ENCODE measurements at places on chromosomes 2 and 18.

DNA sequence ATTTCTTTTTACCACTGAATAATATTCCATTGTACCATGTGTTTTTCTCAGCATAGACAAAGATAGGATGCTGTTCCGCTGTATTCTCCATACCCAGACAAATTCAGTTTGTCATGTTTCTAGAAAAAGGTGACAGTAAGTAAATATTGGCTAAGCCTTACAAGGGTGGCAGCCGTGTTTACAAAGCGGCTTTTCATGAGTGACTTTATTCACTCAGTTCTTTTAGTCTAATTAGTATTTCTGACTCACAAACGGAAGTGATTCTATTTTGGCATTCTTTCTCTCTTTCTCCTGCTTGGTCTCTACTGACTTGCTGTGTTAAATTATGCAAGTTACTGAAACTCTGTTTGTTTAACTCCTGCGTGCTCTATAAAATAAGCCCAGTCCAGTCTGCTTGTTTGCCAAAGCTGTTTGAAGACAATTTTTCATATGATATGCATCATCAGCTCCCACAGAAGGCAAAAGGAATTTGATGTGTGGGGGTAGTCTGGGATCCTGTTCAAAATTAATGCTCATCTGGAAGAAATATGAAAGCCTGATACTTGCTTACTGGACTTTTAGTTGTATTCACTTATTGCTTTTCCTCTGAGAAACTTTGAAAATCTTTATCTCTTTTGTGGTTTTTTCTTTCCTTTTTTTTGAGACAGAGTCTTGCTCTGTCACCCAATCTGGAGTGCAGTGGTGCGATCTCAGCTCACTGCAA lies 2.3 kb upstream of the PLEKHH2 start:
- no peak for DNase-seq

DNA sequence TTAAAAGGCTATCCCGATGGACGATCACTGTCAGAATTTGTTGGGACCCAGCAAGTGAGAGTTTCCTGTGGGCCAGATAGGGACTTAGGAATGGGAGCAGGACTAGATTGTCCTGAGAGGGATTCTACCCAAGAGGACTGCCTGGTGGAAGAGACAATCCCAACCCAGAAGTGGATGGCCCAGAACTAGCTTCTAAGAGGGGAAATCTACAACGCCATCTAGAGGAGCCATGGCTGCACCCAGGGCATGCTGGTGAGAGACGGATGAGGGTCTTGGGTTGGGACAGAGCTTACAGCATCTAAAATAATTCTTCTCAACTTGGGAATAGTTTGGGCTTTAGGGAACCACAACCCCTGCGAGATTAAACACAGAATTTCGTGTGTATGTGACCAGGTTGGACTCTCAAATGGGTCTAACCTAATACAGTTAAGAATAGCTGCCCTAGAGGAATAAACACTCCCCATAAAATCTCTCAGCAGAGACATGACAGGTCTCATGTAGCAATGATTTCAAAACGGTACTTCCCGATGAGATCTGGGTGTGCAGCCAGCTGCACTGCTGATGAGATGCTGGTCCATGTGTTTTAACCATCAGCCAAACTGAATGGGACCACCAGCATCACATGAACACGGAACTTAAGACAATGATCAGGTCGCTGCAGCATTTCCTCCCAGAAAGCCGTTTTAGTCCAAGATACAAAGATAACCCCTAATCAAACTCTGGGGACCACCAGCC lies 50.8 kb downstream of the CCBE1 start:
- DNase-seq: no peak

GRCh38 chr2:200467806-200468681 lies 41.8 kb downstream of the KCTD18 start:
- DNase-seq: no peak

DNA sequence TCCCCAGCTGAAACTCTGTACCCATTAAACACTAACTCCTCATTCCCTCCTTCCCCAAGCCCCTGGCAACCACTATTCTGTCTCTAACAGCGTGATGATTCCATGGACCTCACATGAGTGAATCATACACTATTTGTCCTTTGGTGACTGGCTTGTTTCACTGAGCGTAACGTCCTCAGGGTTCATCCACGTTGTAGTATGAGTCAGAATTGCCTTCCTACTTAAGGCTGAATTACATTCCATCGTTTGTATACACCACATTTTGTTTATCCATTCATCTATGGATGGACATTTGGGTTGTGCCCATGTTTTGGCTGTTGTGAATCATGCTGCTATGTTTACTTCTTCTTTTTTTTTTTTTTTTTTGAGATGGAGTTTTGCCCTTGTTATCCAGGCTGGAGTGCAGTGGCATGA lies 19.6 kb upstream of the CABLES1 start:
- DNase-seq: no peak

- no peak for DNase-seq
Observed at GRCh38 chr2:20215183-20216040, 9.5 kb downstream of the SDC1 start.

DNA sequence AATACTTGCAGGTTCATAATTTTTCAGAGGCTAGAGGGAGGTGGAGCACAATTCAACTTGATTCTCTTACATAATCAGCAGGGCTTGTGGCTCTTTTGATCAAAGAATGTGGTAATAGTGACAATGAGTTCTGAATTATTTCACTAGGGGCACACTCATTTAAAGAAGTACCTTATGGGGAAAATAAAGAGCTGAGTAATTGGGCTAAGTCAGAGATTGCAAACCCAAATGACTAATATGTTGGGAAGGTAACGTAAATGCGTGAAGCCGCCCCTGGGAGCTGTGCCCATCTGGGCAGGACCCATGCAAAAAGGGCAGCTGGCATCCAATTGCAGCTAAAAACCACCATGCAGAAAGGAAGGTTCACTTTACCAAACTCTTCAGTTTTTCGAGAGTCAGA lies 35.3 kb downstream of the NCKAP5 start:
- DNase-seq: no peak

GRCh38 chr2:25276569-25277465 lies 64.9 kb downstream of the DNMT3A start:
- peak; percentile 55 for DNase-seq

- DNase-seq: no peak
Observed at GRCh38 chr2:227597998-227598397, 695 bp upstream of the SCYGR2 start.

DNA sequence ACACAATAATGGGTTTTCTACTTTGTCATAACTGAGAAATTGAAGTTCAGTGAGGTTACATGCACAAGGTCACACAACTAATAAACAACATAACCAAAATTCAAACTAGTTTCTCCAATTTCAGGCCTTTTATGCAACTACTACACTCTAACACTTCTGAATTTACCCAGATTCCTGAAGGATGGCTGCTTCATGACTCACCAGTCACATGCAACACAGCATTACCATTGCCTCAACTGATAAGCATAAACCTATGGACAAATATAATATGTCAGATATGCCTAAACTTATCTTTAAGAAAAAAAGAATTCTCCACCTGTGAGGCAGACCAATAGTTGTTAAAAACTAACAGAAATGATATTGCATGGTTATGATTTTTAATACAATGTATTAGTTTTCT lies 586.5 kb upstream of the SLC8A1 start:
- DNase-seq: no peak

DNA sequence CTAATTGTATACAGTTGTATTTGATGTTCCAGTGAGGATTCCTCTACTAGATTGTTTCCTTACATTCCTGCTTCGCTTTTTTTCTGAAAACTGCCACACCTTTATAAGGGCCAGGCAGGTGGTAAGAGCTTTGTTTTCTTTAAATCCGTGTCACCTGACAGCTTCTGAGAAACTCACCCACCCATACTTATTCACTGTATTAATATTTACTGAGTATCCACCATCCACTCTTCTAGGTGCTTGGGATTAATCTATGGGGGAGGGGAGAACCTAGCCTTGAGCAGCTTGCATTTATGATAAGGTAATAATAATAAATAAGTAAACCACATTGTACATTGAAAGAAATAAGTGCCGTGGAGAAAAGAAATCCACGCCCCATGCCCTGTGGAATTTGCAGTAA lies 174.7 kb upstream of the AGAP1 start:
- no peak for DNase-seq
